ENCODE measurements at places on chromosomes 5 and 9.

DNA sequence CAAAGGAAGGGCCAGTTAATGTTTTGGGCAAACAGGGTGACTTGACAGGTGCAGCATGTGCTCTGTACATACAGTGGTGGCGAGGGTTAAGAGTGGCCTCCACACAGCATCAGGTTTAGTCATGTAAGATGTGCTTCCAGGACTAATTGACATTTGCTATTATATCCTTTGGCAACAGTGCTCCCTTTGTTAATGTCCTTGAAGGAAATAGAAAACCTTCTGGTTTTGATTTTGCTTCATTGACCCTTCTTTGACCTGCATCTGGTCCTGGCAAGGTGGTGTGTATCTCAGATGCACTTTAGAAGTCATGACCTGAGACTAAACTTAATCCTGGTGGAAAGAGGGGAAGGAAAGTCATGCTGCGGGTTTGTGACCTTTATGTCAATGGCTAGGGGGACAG is 440.0 kb downstream of the ENC1 start:
- no peak for DNase-seq

- DNase-seq: no peak
Measured at GRCh38 chr5:68409259-68409658, 193.7 kb downstream of the PIK3R1 start.

GRCh38 chr5:177370488-177371119 is 12.9 kb downstream of the RGS14 start:
- no peak for DNase-seq

GRCh38 chr5:7320701-7321301 is 75.1 kb upstream of the ADCY2 start:
- DNase-seq: no peak

DNA sequence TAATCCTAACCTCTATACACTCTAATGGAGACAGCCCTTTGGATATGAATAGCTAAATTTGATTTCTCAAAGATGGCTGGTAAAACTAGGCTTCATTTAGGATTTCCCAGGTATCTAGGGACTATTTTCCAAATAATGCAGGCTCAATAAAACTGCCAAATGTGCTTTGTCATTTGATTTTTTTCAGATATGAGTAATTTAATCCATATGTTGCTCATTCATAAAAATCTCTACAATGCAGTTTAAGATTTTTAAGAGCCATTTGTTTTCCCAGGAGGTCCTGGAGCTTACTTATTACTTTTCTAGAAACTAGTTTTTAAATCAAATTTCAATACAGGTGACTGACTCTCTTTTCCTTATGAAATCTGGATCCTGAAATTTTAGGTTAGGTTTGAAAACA is 349.3 kb upstream of the SLC24A2 start:
- no peak for DNase-seq
